ENCODE measurements at places on chromosomes 4 and X.

DNA sequence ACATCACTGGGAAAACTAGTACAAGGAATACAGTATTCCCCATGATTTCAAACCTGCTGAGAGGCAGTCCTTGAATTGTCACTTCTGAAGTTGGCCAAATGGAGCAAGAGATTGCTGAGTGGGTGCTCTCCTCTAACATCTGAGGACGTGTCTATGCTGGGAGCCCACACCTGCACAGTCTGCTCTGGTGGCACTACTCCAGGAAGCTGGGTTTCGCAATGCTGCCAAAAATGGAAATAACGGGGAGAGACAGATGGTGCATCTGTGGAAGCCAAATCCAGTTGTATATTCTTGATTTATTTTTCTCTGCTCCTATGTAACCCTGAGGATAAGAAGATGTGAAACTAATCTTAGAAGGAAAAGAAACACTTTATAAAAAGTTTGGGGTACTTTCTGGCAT lies 240.1 kb upstream of the CTSO start:
- H3K4me1 ChIP-seq = no peaks in the 10 kb centered on the region
- no peaks in the 10 kb centered on the region for H3K36me3 ChIP-seq
- no peak overlapping the region for H3K4me3 ChIP-seq
- H3K27ac ChIP-seq = no peak overlapping the region
- no peaks in the 10 kb centered on the region for H3K27me3 ChIP-seq

DNA sequence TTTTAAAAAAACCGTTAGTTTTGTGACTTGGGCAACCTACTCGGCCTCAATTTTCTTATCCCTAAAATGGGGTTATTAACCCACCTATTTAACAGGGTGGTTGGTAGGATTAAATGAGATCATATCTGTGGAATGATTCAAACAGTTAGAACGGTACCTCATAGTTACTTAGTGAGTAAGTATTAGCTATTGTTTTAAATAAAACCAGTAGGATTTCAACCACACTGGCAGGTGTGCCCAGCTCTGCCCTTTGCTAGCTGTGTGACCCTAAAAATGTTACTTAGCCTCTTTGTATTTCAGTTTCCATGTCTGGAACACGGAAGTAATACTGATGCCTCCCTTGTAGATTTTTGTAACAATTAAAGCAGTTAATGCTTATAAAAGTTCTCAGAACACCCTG lies 225.8 kb upstream of the SPRY1 start:
- DNase-seq = no peak
- no peak overlapping the region for H3K27ac ChIP-seq
- no peaks in the 10 kb centered on the region for H3K36me3 ChIP-seq
- H3K4me3 ChIP-seq = no peak overlapping the region

- H3K27me3 ChIP-seq = no peaks in the 10 kb centered on the region
- no peak for DNase-seq
- no peaks in the 10 kb centered on the region for H3K36me3 ChIP-seq
- H3K4me1 ChIP-seq = no peaks in the 10 kb centered on the region
- no peak overlapping the region for H3K4me3 ChIP-seq
Observed at GRCh38 chr4:109078724-109079123, 223.7 kb downstream of the COL25A1 start.

DNA sequence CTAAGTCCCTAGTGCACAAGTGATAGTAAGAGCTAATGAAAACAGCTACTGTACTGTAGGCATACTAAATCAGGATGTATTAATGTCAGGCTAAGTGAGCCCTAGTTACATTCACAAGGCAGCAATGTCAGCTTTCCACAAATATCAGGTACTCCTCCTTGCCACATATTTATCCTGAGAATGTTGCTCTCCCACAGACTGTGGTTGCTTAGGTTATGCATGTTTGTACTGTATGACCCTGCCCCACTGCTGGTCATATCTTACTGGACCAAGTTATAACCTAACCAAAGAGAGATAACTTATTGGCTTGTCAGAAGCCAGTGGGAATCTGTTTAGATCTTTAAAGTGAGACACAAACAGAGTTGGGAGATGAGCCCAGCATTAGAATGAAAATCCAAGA lies 241.0 kb downstream of the SLC39A8 start:
- no peaks in the 10 kb centered on the region for H3K27me3 ChIP-seq
- H3K36me3 ChIP-seq = no peaks in the 10 kb centered on the region
- no peaks in the 10 kb centered on the region for H3K4me1 ChIP-seq
- no peak overlapping the region for H3K4me3 ChIP-seq
- no peak overlapping the region for H3K27ac ChIP-seq

DNA sequence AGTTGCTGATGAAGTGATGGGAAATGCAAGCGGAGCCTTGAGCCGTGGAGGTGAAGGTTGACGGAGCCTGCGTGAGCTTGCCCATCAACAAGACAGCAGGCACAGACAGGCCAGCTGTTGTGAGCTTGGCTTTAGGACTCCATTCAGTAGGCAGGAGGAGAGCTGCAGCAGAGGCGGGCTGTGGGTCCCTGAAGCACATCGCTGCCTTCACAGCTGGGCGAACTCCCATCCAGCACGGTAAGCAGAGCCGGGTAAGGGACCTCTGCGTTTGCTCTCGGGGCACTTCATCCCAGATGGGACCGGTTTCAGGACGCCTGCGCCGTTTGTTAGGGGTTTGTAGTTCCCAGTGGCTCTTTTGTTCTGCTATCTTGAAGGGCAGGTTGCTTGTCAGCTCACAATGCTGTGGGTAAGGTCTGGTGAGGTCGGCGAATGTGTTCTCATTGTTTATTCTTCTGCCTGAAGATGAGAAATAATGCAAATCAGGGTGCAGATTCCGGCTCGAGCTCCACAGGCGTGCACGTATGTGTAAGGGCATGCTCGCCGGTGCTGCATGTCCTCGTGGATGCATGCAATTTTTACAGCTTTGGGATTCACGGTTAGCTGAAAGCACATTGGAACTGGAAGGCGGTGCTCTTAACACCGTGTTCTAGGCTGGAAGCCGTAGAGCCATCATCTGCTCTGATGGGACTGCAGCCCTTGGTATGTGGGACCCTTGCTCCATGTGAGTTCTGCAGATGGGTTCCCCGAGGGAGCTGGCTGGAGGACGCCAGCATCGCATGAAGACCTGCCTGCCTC lies 54.6 kb upstream of the CLDN34 start:
- no peak overlapping the region for H3K4me3 ChIP-seq
- H3K36me3 ChIP-seq = no peaks in the 10 kb centered on the region
- peaks cover 15% of the 10 kb centered on the region for H3K27me3 ChIP-seq

- H3K4me3 ChIP-seq = no peak overlapping the region
- no peak for DNase-seq
- no peak overlapping the region for H3K27ac ChIP-seq
- H3K27me3 ChIP-seq = peaks cover 37% of the 10 kb centered on the region
- H3K4me1 ChIP-seq = no peaks in the 10 kb centered on the region
Observed at GRCh38 chr4:6050551-6050950, 32.3 kb upstream of the C4orf50 start.

- no peaks in the 10 kb centered on the region for H3K27me3 ChIP-seq
- no peak overlapping the region for H3K4me3 ChIP-seq
- no peaks in the 10 kb centered on the region for H3K4me1 ChIP-seq
- no peaks in the 10 kb centered on the region for H3K36me3 ChIP-seq
Observed at GRCh38 chrX:55659931-55660330, 36.7 kb downstream of the FOXR2 start.
